ENCODE measurements at places on chromosomes 6 and 20.

- DNase-seq: no peak
These were observed 33.1 kb upstream of the FAM135A start for GRCh38 chr6:70380252-70380651.

GRCh38 chr20:4415281-4415680, 306.4 kb upstream of the PRND start:
- DNase-seq: no peak

- DNase-seq: no peak
These were observed 33.0 kb downstream of the FOXP4 start for GRCh38 chr6:41579088-41579610.

GRCh38 chr6:79671600-79672266, 40.6 kb downstream of the SH3BGRL2 start:
- no peak for DNase-seq

DNA sequence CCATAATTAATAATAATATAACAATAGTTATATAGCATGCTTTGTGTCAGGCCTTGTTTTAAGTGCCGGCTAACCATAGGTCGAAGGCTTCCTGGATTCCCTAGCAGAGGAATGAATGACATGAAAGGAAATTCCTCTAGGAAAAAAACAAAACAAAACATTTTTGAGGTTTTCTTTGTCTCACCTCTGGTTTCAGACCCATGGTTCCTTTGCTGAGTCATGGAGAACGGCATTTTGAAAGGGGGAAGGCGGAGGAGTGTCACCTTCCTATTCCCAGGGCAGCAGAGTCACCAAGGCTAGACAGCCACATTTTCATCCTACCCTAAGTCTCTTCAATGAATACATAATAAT, 25.3 kb upstream of the CCND3 start:
- DNase-seq: no peak

DNA sequence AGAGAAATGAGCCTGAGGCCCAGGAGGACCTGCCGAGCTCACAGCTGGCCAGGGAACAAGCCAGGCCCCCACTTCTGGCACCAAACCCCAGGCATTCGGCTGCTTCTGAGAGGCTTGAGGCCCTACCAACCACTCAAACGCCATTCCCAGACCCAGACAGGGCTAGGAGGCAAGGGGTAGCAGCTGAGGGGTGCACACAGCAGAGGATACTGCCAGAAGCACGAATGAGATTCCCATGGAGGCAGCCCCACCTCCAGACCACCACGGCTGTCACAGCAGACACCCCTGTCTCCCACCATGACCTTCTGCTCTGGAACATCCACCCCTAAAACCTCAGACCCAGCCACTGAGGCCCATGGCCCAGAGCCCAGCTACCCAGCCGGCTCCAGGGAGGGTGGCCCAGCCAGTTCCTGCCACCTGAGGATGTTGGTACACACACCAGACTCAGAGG, 36.1 kb downstream of the NTSR1 start:
- no peak for DNase-seq

GRCh38 chr6:29516108-29516507, 28.4 kb upstream of the MAS1L start:
- DNase-seq: no peak

GRCh38 chr6:139960671-139961070, 586.2 kb upstream of the CITED2 start:
- no peak for DNase-seq

DNA sequence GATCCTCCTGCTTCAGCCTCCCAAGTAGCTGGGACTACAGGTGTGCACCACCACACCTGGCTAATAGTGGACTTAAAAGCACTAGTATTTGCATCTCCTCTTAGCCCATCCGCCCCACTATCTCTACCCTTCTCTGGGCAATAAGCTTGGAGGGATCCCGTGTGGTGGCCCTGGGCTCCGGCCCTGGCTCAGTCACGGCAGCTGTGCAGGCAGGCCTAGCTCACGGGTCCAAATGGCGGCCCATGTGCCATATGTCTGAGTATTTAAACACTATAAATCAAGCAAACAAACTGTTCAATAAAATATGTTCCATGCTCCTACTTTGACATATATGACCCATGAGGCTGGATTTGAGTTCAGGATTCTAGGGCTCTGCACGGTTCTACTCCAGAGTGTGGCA, 118.4 kb downstream of the BANF2 start:
- DNase-seq: no peak

DNA sequence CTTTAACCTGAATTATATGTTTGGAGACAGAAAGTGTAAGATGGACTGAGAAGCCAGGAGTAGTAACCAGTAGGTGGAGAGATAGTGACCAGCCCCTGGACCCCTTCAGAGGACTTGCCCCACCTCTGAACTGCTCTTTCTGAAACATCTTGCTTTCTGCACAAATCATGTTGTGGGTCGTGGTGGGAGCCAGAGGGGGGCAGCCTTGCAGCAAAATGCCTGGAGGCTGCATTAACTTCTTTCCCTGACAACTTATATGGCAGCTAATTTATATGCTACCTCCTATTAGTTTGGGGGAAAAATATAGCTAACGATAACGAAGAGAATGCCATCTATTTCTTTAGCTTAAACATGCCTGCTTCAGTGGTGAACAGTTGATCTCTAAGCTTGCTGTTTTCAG, 859.8 kb downstream of the MAFB start:
- DNase-seq: no peak

GRCh38 chr6:146363838-146364607, 179.6 kb upstream of the RAB32 start:
- no peak for DNase-seq

All from NCI-H1105 (cell line).